Hypothalamus (tissue), 51 donors: ENCODE measurements at places on chromosomes 3 and 15.
A peak's percentile ranks its signal among the peaks of the same experiment; 100 is the strongest.

GRCh38 chr3:46574243-46574646 is 8.1 kb upstream of the LRRC2 start:
- no peak for DNase-seq

- no peak for DNase-seq
These were observed 602.4 kb upstream of the MDFIC2 start for GRCh38 chr3:70914862-70915261.

- DNase-seq, result no peak
These were observed 71.7 kb downstream of the FGF12 start for GRCh38 chr3:192655628-192656027.

GRCh38 chr3:133988631-133989161 is 41.0 kb downstream of the SLCO2A1 start:
- DNase-seq, result no peak

GRCh38 chr3:124780761-124781475 is 50.7 kb downstream of the UMPS start:
- peak; percentile 73 for DNase-seq

GRCh38 chr15:28043691-28044091 is 55.4 kb downstream of the OCA2 start:
- DNase-seq, result no peak

GRCh38 chr15:101325263-101326025 is 30.4 kb upstream of the SNRPA1 start:
- DNase-seq, result no peak

DNA sequence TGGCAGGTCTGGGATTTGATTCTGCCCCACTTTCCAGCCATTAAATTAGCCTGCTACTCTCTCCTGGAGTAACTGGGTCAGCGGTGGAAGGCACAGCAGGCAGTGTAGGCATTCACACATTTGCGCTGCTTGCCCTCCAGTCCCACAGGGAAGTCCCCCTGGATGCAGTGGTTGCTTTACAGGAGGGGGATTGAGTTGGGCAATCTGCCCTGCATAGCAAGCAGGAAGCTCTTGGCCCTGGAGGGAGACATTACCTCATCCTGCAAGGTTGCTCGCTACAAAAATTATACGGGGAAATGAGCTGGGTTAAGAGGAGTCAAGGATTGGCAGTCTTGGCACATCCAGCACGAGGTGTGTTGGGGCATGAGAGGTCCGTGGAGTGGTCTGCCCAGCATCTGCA is 14.8 kb downstream of the MCM2 start:
- DNase-seq, result no peak

DNA sequence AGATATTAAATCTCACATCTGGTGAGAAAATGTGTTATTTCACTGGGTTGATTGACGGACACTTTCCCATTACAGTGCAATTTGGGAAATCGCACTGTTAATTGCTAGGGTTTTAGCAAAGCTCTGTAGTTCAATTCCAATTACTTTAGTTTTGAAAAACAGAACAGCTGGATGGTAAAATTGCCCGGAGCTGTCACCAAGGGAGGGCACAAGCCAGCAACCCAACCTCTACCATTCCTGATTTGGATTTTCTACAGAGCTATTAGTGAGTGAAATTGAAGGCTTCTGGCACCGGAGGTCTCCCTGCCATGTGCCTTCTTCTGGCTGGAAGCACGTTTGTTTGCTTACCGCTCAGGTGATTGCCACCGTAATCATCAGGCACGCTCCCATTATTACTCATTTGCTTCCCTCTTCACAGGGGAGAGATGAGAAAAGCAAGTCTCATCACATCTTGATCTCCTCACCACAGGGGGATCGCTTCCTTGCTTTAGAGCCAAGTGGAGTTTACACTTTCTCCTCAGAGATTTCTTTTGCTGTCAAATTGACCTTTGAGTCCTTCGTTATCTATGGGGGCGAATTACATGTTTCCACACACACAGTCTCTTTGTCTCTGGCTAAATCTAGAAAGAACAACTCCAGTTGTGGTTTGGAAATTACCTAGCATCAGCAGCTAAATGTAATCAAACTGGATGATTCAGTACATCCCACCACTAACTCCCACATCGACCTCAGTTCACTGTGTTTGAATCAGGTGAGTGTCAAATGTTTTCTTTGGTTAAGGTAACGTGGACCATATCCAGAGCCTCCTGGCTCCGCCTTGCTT is 421.7 kb upstream of the GOLIM4 start:
- DNase-seq, result no peak

- no peak for DNase-seq
These were observed 65.8 kb downstream of the MB21D2 start for GRCh38 chr3:192851821-192852372.

DNA sequence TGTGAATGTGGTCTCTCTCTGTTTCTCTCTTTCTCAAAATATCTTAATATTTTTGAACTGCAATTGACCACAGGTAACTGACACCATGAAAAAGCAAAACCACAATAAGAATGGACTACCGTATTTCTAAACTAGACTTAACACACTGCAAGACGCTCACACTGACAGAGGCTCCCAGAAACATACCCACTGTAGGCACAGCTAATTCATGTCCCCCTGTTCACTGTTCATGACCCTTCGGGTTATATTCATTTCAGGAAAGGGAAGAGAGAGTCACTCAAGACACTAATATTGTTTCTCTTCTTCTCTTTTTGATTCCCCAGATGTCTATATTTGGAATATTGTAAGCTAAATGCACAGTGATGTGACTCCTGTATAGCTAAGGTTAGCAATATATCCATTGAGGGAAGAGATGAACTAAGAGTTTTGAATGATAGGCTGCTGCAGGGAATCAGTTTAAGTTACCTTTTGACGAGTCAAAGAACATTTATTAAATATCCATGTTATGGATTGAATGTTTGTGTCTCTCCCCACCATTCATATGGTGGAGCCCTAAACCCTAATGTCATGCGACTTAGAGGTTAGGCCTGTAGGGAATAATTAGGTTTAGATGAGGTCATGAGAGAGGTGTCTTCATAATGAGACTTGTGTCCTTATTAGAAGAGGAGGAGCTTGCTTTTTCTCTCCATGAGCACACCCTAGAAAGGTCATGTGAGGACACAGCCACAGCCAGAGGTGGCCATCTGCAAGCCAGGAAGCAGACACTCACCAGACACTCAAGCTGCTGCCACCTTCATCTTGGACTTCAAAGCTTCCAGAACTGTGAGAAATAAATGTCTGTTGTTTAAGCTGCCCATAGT is 216.6 kb upstream of the GRM7 start:
- no peak for DNase-seq

DNA sequence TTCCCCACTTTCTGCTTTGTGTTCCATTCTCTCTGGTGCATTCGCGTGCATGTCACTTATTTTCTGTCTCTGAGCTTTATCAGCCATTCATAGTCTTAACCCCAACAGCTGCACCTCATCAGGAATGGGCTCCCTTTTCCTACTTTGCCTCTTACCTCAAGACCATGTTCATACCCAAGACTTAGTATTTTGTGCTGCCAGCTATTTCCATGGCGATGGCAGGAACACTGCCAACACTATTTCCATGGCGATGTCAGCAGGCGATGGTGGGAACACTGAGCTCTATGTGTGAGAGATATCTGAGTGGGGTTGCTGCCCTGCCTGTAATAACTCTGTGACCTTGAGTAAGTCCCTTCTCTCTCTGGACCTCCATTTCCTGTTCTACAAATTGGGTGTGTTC is 5.5 kb downstream of the ZNF35 start:
- DNase-seq, result no peak

GRCh38 chr3:128805772-128806171 is 73.6 kb upstream of the ACAD9 start:
- no peak for DNase-seq

DNA sequence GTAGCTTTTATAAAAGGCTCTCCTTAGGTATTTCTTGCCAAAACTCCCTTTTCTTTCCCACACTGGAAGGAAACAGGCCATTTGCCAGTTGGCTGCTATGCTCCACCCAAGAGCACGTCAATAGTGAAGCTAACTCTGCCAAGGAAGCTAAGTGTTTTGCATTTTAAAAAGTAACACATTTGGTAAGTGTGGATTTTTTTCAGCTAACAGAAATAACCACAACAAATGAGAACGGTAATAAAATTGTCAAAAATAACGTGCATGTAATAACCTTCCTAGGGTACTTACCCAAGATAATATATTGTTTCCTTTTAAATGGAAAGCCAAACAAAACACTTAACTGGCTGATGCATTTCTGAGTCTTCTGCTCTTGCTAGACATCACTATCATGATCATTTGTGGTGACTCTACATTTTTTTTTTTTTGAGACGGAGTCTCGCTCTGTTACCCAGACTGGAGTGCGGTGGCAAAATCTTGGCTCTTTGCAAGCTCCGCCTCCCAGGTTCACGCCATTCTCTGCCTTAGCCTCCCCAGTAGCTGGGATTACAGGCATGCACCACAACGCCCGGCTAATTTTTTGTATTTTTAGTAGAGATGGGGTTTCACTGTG is 4.6 kb downstream of the DPP8 start:
- DNase-seq, result peak; percentile 7

DNA sequence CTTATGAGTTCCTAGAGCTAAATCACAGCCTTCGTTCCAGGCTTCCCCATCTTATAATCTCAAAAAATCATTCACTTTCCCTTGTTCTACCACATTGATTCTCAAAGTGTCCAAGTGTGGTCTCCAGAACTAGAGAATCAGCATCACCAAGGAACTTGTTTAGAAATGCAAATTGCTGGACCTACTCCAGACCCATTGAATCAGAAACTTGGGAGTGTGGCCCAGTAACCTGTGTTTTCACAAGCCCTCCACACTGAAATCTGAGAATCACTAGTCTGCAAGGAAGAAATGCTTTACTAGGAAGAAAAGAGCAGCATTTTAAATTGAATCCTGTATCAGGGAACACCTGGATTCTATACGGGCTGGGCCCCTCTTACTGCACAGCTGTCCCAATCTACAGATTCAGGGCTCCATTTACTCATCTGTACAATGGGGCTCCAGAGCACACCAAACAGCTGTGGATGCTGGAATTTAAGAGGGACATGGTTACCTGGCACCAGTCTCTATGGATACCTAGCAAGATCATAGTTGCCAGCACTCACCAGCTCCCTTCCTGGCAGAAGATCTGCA is 3.9 kb downstream of the MEGF11 start:
- DNase-seq, result no peak

GRCh38 chr3:129549006-129549800 is 6.2 kb downstream of the H1-8 start:
- no peak for DNase-seq

DNA sequence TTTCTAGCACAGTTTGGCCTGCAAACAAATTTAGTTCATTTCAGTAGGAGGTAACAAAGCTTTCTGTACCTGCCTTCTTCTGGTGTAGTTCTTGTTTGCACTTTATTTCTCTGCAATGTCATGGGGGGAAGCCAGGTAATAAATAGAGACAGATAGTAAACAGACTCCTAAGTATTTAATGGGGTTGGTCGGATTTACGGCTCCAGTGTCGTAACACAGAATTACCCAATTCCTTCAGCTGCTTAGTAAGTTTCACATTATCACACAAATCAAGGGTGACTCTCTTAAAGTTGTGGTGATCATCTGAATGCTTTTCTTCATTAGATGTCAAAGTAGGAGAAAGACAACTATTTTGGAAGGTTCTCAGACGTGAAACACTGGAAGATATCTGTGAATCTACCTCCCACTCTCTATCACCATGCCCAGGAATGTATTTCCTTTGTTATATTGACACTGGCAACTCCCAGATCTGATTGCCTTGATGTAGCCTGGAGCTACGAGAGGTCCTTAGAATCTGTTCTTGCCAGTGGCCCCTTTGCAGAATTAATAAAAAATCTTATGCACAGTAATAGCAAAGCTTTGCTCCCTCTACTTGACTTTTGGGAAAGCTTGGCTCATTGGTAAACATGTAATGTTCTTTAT is 25.0 kb upstream of the TMC3 start:
- no peak for DNase-seq

- no peak for DNase-seq
These were observed at the start of gene SEMA5B for GRCh38 chr3:123027292-123028232. TSS of gene SEMA5B (minus strand) at chr3:123027763. CDS start at chr3:122961263, 66,500 bp downstream.

GRCh38 chr3:172201136-172201869 is 161.9 kb downstream of the FNDC3B start:
- peak; percentile 2 for DNase-seq
